Fibroblast of villous mesenchyme (primary cell): ENCODE measurements at places on chromosomes 11 and 22.

GRCh38 chr11:12430954-12431595, 53.7 kb downstream of the PARVA start:
- DNase-seq, result peak; percentile 96

- DNase-seq, result no peak
These were observed 232.7 kb upstream of the B3GAT1 start for GRCh38 chr11:134644476-134645456.

- DNase-seq, result no peak
These were observed 4.9 kb downstream of the INPPL1 start for GRCh38 chr11:72229336-72229924.

- no peak for DNase-seq
These were observed 9.2 kb downstream of the CLCF1 start for GRCh38 chr11:67364169-67364568.

DNA sequence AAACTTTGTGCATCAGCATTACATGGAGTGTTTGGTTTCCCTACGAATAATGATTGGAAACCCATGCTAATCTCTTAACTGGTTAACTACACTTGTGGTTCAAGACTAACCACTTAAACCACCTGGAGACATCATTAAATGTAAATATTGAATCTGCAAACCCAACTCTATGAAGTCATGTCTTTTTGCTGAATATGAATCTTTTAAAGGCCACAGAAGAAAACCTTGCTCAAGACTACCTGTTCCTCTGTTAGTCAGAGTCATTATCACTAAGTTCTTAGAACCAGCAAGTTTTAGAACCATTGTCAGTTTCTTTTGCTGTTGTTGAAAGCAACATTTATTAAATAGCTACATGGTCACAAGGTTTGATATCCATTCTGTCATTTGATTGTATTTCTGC, 70.7 kb downstream of the SIK2 start:
- DNase-seq, result no peak

DNA sequence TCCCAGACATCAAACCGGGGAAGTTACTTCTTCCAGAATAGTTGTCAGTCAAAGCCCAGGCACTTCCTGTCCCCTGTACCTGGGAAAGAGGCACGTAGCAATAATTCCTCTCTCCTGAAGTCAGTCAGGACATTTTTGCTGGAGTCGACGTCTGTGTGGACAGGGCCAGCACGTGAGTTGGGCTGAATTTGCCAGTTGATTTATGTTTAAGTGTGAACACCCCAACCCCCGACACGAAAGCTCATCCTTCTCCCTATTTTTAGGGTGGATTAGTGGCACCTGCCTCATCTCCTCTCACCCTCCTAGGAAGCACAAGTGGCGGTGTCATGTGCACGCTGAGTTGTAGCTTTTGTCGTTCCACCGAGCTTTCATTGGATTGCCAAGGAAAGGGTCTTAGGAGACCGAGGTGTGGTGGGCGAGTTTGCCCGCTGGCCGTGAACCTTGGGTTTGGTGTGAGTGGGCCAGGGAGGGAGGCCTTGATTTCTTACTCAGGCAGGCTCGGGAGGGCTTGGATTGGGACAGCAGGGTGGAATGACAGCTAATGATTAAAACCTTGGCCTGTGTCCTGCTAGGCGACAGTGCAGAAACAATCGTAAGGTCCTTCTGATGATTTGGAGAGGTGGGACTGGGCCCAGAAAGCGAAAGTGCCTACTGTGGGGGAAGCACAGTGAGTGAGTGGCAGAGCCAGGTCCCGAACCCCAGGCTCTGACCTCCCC, 87.0 kb upstream of the CRYBB3 start:
- no peak for DNase-seq

- DNase-seq, result no peak
These were observed 14.3 kb upstream of the SCARF2 start for GRCh38 chr22:20451920-20452319.

DNA sequence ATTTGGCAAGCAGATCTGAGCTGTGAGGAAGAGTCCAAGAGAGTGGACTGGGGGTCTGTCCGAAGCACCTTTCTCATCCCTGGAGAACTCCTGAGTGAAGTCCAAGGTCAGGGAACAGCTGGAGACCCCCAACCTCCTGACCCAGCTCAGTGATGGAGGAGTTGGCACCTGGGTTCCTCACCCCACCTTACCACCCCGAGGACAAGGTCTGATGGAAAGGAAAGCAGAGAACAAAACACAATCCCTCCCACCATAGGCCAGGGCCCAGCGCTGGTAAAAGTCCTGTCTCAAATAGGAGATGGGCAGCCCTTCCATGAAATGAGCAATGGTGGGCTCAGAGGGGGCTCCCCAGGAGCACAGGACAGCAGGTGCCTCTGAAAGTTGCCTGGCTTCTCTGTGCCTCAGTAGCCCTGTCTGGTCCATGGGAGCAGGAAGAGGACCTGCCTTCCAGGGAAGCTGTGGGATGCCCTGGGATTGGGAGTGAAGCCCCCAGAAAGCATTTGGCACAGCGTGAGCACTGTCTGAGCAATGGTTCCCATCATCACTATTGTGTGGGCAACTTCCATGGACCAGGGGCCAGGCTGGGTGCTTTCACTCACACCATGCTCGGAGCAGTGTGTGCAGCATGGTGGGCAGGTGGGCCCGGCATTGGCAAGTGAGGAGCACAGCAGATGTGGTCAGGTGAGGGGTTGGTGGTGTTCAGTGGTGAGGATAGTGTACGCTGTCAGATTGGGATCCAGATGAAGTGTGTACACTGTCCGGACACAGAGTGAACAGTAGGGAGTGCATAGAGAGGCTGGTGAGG, 7.5 kb downstream of the TRIM29 start:
- no peak for DNase-seq

GRCh38 chr11:62857541-62857982, 18.2 kb upstream of the WDR74 start:
- DNase-seq, result no peak

- DNase-seq, result no peak
These were observed 65.4 kb downstream of the SMCO4 start for GRCh38 chr11:93477684-93478234.

DNA sequence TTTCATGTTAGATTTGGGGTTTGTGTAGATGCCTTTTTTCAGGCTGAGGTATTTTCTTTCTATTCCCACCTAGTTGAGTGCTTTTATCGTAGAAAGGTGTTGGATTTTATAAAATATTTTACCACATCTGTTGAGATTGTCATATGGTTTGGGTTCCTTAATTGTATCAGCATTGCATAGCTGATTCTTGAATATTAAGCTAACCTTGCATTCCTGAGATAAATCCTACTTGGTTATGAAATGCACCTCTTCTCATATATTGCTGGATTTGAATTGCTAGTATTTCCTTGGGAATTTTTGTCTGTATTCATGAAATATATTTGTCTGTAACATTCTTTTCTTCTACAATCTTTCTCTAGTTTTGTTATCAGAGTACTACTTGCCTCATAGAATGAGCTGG, 10.1 kb downstream of the XKR3 start:
- no peak for DNase-seq

GRCh38 chr11:64229744-64230170, 591 bp upstream of the DNAJC4 start:
- DNase-seq, result no peak

DNA sequence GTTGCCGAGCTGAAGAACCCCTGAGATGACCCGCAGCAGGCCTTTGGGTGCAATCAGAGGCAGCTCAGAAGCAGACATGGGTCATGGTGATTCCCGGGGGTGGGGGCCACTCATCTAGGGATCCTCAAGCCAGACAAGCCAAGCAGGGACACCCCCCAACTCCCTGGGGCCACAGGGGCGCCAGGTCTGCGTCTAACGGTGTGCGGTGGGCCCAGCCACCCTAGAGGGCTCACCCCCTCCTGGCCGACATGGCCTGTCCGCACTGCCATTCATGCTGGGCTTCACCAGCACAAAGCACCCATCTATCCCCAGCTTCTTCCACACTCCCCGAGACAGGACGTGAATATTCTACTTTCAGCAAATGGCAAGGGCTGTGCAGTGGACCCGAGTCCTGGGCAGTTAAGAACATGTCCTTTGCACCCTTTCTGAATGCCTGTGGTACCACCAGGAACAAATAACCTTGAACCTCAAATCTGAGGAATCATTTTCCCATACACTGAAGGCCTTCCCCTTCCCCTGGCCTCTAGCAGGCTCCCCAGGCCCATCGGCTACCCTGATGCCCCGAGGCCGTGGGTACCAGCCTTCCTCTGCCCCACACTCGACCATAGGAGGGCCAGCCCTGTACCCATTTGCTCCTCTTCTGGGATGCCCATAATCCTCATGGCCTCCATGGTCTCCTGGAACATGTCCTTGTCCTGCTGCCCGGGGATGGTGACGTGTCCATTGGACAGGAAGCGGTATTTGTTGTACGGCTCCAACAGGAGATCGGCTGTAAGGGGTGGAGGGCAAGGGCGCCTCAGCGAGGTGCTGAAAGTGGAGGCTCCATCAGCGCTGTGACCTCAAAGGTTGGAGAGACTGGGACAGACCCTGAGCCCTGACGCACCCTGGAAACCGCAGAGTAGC, 66.9 kb downstream of the APOL1 start:
- no peak for DNase-seq

- no peak for DNase-seq
These were observed 22.8 kb upstream of the RELT start for GRCh38 chr11:73353422-73353821.

DNA sequence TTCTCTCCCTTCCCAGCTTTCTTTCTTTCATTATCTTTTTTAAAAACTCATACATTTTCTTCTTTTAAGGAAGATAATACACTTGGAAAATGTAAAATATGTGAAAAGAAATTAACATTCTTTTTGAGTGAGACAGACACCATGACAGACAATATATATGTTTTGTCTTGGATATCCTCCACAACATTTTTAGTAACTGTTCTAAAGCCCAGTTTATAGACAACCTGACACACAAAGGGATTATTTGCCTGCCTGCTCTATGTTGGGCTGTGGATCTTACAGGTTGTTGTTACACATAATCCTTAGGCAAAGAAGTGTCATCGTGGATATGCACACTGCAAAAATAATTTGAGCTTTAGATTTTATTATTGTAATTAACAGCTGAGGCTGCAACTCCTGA, 301.4 kb upstream of the PDGFD start:
- DNase-seq, result no peak

DNA sequence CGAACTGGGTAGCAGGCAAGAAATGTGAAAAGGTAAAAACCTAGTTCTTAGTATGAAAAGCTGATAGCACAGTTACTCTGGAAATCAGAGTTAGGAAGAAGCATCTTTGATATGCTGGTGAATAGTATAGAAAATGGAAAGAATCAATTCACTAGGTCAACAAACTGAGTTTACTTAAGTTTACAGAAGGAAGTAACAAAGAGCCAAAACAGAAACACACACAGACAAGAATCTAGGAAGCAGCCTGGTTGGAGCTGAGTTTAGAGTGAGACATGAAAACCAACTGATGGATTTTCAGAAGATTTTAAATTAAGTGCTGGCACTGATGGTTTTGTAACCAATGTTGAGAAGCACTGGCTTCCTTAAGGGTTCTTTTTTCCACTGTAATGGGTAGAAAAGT, 296.3 kb downstream of the CADM1 start:
- DNase-seq, result no peak

DNA sequence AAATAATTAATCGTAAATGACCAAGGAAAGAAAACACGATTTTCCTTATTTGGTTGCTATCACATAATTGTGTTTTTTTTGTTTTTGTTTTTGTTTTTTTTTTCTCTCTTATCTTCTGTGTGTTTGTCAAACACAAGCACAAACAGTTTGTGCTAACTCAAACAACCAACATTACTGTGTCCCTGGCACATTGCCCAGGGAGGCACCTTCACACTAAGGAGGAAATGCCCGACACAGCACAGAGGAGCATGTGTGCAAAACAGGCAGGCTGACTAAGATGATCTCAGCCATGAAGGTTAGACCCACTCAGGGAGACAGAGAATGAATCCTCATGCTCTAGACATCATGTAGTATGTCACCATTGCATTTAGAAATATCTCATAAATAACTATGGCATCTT, 130.1 kb downstream of the SOX6 start:
- peak; percentile 34 for DNase-seq

DNA sequence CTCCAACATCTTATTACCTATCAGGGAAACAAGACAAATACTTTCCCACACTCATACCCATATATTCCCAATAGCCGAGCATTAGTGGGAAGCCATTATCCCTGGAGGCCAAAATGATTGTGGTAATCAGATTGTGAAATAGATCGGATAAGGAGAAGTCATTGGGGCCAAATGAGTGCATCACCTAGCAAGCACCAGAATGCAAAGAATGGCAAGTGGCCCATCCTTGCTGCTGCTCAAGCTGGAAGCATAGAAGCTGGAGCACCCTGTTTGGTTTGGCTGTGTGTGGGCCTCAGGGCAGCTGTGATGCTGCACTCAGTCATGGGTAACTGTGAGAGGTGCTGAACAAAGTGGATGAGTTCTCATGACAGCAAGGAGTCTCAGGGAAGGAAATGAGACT, 18.7 kb upstream of the DBX1 start:
- DNase-seq, result no peak

GRCh38 chr22:37965940-37966664, 12.6 kb downstream of the POLR2F start:
- no peak for DNase-seq

DNA sequence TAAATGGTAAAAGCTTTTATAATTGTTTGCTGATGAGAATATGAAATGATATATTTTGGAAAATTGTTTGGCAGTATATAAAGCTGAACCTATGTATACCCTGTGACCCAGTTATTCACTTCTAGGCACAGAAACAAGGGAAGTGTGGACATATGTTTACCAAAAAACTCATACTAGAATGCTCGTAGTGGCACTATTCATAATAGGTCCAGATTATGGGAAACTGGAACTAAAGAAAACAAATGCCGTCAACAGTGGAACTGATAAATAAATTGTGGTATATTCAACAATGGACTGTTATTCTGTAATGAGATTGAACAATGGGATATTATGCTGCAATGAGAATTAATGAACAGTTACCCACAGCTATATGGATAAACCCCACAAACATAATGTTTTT, 32.8 kb downstream of the CSTPP1 start:
- no peak for DNase-seq

GRCh38 chr11:125679397-125679796, 1.2 kb downstream of the ACRV1 start:
- no peak for DNase-seq

DNA sequence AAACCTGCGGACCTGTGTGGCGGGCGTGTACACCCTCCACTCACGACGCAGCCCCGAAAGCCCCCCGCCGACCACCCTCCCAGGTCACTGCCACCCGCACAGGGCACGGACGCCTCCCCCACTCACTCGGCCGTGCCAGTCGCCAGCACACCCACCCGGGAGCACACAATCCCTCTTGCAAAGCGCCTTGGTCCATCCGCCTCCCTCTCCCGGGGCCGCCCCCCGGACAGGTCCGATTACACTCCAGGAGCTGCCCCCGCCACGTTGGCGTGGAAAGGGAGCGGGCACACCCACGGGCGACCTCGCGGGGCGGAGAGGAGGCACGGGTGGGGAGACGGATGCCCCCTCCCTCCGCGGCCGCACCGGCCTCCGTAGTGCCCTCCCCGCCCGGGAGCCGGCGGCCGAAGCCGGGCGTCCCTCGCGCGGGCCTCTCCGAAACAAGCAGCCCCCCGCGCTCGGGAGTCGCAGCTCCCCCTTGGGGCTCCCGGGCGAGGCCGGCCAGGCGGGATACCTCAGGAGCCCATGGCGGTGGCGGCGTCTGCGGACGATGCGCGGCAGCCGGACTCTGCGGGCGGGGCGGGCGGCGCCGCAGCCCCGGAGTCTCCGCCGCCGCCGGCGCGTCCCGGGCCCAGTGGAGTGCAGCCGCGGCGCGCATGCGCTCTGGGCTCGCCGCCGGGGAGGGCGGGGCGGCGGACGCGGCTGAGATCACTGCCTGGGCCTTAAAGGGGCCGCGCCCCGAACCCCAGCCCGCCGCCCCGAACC, at the start of gene TMEM184B:
TSS of gene TMEM184B (minus strand) at position 638 of the 762 bp plus-strand sequence. CDS start 25,049 bp downstream, outside the sequence.
- DNase-seq, result peak; percentile 66

- no peak for DNase-seq
These were observed 7.5 kb upstream of the SIDT2 start for GRCh38 chr11:117171007-117171403.

GRCh38 chr11:46490666-46491065, 99.1 kb upstream of the CHRM4 start:
- no peak for DNase-seq
